Urinary bladder (tissue), 4 donors: ENCODE measurements at places on chromosomes 6 and 20. TPM values are rescaled to one million over a fixed set of nuclear protein-coding genes. Genes with fewer than 3 reads are reported as not detected.

Gene CDH22
- total RNA-seq = 0.21 TPM

Gene NEURL2
- 4.8 TPM for total RNA-seq

Gene DNAH8
- 1.5 TPM for total RNA-seq

Gene GUCA1A
- 2.5 TPM for total RNA-seq

Gene SMLR1
- total RNA-seq = not detected

Gene SMAP1
- 37.2 TPM for total RNA-seq

Gene RIPOR2
- total RNA-seq = 14.1 TPM

Gene DEFB124
- total RNA-seq = not detected

Gene PROCR
- total RNA-seq = 43.0 TPM

Gene FKBP1C
- total RNA-seq = 0.21 TPM

Gene SLC22A2
- total RNA-seq = not detected

Gene SNAP25
- 8.6 TPM for total RNA-seq
